NCI-H226 (cell line): ENCODE measurements at places on chromosomes 7 and 10.
A peak's percentile ranks its signal among the peaks of the same experiment; 100 is the strongest.

- no peak for DNase-seq
Measured at GRCh38 chr10:129039406-129040370, 427.4 kb upstream of the MGMT start.

DNA sequence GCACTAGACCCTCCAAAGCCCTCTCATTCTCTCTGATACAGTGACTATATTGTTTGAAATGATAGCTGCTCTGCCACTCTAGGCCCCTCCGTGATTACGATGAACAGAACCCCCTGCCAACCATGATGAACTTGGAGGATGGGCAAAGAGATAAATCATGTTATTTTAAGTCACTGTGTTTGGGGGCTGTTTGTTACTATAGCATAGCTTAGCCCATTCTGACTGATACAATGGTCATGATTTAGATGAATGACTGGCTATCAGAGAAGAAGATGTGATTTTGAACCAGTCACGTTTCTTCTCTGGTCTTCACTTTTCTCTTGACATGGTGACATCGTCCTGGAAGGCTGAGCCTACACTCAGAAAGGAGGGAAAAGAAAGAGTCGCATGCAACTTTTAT lies 95.4 kb upstream of the HABP2 start:
- DNase-seq = no peak

- DNase-seq = peak; percentile 72
Measured at GRCh38 chr7:30896036-30896435, 15.6 kb upstream of the AQP1 start.

DNA sequence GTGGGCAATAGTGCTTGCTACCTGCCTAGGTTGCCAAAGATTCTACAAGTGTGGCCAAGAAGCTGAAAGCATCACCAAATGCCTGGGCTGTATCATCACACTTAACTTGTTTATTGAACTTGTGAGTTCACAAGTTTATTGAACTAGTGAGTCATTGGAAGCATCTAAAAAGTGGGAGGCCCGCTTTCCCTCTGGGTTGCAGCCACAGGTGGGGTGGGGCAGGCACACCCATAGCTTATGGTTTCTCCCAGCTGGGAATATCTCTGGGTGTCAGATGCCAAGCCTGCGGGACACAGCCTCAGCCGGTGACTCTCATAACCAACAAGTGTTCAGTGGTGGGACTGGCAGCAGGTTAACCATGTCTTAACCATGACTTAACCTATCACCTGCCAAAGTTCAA lies 145.9 kb upstream of the FAM13C start:
- DNase-seq = no peak

DNA sequence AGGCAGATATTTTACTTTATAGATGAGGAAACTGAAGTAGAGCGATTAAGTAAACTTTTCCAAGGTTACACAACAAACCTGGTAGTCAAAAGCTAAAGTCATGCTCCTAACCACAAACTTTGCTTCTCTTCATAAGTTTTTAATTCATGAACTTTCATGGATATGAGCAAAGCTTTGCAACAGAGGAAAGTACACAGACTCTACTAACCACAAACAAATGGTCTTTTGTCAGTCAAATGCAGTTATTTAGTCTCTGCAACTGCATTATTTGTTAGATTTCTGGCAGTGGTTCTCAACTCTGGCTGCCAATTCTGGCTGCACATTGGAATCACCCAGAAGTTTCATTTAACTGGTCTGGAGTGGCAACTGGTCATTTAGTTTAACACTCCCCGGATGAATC lies 140.6 kb upstream of the TMEM168 start:
- no peak for DNase-seq

DNA sequence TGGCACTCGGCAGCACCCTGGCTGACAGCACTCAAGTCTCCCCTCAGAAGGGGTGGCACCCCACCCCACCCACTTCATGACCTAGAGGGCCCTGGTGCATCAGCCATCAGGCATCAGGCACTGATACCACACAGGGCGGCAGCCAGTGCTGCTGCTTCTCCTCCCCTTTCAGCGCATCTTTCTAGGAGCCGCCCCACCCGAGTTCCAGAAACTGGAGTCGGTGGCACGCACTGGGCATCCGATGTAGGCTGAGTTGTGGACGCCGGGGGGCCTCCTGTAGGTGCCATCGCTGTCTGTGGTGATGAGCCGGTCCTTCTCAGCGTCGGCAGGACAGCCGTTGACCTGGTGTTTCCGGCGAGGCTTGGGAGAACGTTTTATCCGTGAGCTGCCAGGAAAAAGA lies 69.7 kb upstream of the ATP6V0A4 start:
- no peak for DNase-seq

GRCh38 chr10:44947371-44948152 lies 12.0 kb upstream of the RASSF4 start:
- no peak for DNase-seq

DNA sequence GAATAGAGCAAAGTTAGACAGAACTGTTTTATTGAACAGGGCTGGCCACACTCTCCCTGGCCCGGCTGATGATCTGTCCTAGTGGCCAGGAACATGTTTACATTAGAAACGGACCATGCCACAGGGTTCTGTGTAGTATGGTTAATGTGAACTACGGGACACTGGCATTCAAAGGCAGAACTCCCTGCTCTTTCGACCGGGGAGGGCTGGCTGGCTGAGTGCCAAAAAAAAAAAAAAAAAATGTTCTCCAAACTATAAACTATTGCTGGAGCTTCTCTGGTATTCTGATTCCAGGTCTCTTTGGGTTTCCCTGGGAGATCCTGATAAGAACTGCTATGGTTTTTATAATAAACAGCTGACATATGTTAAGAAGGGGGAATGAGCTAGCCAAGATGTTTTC lies 1262.6 kb upstream of the SORCS1 start:
- DNase-seq = no peak

- DNase-seq = no peak
Measured at GRCh38 chr10:56370217-56371113, 9.4 kb upstream of the ZWINT start.

DNA sequence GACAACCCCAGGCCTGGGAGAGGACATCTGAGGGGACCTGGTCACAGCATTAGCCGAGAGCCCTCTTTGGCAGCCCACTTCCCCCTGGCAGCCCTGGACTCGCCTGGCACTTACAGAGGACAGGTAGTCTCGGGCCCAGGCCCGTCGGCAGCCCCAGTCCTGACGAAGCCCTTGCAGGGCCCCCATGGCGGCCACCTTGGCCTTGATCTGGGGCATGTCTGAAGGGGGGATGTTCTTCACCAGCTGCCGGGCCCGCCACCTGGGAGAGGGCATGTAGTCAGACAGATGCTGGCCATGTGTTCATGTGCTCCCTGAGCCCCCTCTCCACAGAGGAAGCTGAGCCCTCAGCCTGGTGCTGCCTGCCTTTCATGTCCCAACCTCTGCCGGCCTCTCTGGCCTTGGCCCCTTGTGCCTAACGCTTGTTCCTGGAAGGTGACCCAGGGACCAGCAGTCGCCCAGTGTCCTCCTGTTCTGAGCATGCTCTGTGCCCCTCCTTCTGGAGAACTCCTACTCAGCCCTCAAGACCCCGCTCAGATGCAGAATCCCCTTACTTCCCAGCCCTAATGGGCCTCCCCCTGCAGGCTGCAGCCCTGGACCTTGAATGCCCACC lies 13.9 kb downstream of the MYO1G start:
- DNase-seq = no peak

DNA sequence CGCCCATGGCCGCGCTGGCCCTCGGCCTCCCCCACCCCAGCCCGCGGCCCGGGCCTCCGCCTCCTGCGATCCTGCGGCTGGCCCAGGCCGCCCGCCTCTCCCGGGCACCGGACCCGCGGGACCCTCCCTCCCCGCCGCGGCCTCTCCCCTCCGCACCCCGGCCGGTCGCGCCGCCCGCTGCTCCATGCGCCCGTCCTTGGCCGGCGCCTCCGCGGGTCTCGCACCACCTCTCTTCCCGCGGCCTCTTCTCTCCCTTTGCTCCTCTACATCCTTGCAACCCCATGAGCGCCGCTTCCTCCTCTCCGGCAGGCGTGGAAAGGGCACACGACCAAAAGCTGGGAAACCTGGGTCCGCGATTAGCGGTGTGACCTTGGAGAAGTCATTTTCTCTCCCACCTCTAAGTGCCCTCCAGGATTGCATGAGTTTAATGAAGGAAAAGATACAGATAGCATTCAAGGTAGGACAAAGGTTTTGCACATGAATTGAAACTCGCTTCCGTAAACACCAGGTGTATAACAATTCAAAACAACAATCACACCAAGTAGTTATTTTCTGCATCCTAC lies 448 bp upstream of the SRPK2 start:
- peak; percentile 59 for DNase-seq

DNA sequence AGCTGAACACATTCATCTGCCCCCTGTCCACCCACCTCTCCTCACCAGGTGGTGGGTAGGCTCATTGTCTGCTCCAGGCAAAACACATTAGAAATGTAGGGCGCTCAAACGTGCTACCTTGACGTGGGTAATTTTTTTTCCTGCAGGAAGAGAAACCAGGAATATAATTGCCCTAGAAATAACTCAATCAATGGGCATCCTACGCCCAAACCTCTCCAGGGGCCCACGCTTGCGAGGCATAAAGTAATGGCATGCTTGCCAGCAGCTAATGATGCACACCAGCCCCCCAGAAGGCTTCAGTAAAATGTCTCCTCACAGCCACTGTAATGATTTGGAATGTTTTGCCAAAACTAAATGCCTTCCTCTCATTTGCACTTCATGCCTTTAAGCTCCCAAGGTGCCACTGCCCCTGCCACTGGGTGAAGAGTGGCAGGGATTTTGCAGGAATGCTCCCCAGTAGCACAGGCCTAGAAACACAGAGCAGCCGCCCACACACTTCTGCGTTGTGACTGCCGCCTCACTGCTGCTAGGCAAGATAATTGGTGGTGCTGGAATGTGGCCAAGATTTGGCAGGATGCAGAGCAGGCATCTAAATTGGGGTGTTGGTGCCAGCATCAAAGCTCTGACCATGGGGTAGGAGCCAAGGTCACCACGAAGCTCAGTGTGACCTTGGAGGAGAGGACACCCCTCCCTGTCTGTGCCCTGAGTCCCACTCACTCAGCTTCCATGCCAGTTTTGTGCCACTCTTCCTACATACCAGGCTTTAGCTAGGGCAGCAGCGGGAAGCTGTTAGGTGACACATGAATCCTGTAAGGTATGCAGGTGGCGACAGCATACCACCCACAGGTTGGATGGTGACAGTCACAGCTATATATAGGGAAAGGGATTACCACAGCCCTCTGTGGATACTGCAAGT lies 48.7 kb upstream of the PPP1R3C start:
- DNase-seq = no peak

DNA sequence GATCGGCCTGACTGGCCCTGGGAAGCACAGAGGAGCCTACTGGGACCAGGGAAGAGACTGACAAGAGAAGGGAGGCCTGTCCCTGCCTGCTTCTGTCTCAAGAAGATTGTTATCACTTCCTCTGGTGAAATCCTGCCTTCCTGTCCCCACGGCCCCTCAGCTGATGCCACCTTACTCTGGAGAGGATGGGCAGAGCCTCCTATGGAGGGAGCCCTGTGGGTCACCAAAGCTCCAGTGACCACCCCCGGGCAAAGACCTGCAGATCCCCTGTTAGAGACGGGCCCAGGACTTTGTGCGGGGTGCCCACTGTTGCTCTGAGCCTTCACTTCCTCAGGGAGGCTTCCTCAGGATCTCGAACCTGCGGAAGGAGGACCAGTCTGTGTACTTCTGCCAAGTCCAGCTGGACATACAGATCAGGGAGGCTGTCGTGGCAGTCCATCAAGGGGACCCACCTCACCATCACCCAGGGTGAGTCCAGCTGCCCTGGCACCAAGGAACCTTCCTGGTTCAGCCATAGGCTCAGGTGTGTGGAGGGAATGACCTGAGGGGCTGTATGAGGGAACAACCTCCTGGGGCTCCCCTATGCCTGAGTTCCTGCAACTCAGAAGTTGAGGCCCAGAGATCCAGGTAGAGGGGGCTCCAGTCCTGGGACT lies 1.4 kb upstream of the PILRB start:
- no peak for DNase-seq

- DNase-seq = no peak
Measured at GRCh38 chr10:100829097-100829870, 83.5 kb upstream of the SLF2 start.

DNA sequence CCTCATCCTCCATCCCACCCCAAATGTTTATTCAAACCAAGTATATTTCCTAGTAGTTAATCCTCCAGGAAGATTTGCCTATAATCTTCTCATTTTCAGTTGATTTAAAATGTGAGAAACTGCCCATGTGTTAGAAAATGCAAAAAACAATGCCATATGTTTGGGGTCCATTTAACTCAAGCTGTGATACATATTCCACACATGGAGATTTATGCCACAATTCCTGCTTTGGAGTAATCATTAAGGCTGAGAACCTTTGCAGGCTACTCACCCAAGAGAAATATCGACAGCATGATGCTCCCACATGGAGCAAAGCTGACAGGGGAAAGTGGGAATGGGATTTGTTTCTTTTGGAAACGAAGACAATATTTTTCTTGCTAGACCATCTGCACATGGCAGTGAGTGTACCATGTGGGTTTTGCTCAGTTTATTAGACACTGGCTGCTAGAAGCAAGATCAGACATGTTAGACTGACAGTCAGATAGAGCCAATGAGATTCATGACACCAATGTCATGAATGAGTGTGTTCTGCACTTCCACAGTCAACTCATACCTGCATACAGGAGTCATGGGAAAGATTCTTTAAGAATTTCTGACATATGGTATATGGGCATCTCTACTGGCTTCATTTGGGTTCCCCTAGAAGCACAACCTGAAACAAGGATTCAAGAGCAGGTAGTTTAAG lies 3.4 kb upstream of the GRM8 start:
- no peak for DNase-seq

DNA sequence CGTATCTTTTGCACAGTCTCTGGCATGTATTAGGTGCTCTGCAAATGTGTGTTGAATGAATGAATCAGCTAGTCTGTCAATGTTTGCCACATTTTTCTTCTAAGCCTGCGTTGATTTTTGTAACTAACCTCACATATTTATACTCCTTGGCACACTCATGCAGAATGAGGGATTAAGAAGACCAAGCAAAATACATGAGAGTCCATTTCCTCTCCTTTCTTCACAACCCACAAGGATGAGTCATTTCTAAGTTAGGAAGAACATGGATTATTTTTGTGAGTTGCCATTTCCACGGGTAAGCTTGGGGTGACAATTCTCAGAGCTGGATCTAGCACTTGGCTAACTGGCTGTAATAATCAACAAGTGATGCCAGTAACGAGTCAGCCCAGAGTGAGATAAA lies 158.8 kb downstream of the TWIST1 start:
- DNase-seq = peak; percentile 61

- DNase-seq = no peak
Measured at GRCh38 chr7:55439627-55440026, 74.5 kb downstream of the LANCL2 start.

- DNase-seq = no peak
Measured at GRCh38 chr10:124935946-124936345, 6.0 kb upstream of the ZRANB1 start.

- no peak for DNase-seq
Measured at GRCh38 chr7:113856010-113856409, 62.8 kb downstream of the PPP1R3A start.

GRCh38 chr10:74875966-74876365 lies 49.6 kb downstream of the KAT6B start:
- no peak for DNase-seq

GRCh38 chr7:101164071-101164840 lies 1.1 kb downstream of the VGF start:
- peak; percentile 55 for DNase-seq
